ENCODE measurements at places on chromosomes 16 and 17.
A peak's percentile ranks its signal among the peaks of the same experiment; 100 is the strongest.

DNA sequence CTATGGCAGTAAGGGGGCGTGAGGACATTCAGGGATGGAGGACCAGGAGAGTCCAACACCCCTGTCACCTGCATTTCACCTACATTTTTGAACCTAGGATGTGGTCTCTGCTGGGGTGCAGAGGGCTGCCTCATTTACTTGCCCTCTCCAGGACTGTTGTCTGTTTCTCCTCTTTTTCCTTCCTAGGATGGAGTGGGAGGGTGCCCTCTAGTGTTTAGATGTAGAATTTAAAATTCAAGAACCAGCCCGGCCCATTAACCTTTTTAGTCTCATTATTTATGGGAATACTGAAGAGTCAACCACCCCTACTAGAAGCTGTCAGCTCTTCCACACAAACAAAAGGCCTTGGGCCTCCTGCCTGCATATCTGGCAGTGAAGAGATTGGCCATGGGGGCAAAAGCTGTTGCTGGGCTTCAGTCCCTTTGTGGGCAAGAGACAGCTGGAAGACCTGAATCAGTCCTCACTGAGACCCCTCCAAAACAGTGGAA is 2.5 kb upstream of the STARD3 start:
- no peak for DNase-seq
- H3K36me3 ChIP-seq = no peaks in the 10 kb centered on the region
- H3K4me1 ChIP-seq = no peaks in the 10 kb centered on the region
- H3K27me3 ChIP-seq = no peaks in the 10 kb centered on the region

DNA sequence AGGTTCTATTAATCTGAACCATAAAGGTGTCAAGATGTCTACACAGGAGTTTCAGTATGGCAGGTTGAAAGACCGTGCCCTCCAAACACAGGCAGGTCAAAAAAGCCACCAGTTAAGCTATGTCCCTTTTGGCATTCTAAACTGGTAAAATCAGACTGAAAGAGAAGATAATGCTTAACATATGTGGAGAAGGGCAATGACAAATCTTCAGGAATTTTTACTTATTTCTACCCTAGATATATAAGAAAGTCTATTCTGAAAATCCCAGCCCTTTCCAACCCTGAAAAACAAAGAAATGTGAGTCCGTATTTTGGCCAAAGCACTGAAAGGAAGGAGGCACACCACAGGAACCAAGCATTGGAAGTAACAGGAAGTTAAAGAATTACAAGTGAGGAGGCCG is 16.5 kb downstream of the AP1G1 start:
- no peaks in the 10 kb centered on the region for H3K4me1 ChIP-seq
- no peak for DNase-seq
- H3K36me3 ChIP-seq = peaks cover 39% of the 10 kb centered on the region

DNA sequence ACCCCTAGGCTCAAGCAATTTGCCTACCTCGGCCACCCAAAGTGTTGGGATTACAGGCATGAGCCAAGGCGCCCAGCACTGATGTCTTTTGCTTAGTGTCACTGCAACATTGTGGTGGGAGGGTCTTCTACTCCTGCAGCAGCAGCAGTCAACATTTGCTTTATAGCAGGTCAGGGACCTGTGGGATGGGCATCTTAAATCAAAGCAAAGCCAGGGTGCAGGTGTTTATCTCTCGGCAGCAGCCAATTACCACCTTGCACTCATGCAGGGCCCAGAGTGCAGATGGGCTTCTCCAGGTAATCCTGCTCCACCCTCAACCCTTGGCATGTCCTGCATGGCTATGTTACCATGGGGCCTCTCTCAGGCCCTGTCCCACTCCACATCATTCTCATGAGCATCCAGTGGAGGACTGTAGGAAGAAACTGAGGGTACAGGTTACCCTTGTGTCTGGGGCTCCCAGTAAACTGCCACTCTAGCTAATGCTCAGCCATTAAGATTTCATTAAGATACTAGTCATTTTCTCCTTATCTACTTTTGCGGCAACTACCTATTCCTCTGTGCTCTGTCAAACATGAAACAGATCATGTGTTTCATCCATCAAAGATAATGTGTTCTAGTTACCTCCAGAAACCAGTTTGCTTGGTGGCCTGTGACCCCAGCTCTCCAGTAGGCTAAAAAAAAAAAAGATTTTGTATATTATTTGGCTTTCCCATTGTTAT is 16.8 kb downstream of the ADGRG5 start:
- H3K27ac ChIP-seq = no peak overlapping the region
- H3K4me1 ChIP-seq = no peaks in the 10 kb centered on the region
- no peak overlapping the region for H3K4me3 ChIP-seq
- no peaks in the 10 kb centered on the region for H3K27me3 ChIP-seq

DNA sequence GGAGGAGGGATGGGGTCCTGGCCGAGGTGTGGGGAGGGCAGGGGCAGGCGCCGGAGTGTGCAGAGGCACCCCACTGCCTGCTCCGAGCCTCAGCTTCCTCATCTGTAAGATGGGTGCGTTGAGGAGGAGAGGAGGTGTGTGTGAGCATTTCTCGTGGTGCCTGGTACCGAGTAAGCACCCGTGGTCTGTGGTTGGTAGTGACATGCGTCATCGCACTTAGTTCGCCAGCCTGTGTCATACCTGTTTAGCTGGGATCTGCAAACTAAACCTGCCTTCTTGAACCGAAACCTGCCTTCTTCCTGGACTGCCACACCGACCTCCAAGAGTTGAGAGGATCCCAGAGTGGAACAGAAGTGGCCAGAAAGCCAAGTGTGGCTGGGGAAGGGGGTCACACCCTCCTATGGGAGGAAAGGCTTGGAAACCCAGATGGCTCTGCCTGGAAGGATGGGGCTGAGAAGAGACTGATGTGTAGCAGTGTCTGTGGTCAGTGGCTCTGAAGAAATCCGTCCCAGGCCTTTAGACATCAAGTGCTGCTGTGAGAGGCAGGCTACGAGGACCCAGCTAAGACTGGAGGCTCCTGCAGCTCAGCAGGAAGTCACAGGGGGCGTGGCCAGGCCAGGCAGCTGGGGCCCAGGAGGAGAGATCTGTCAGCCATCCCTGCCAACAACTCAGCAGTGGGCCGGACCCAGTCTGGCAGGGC is 162.6 kb upstream of the PLCG2 start:
- no peak overlapping the region for H3K27ac ChIP-seq
- no peak overlapping the region for H3K4me3 ChIP-seq
- H3K4me1 ChIP-seq = peaks cover 15% of the 10 kb centered on the region
- peak; percentile 89 for DNase-seq
- no peaks in the 10 kb centered on the region for H3K27me3 ChIP-seq

DNA sequence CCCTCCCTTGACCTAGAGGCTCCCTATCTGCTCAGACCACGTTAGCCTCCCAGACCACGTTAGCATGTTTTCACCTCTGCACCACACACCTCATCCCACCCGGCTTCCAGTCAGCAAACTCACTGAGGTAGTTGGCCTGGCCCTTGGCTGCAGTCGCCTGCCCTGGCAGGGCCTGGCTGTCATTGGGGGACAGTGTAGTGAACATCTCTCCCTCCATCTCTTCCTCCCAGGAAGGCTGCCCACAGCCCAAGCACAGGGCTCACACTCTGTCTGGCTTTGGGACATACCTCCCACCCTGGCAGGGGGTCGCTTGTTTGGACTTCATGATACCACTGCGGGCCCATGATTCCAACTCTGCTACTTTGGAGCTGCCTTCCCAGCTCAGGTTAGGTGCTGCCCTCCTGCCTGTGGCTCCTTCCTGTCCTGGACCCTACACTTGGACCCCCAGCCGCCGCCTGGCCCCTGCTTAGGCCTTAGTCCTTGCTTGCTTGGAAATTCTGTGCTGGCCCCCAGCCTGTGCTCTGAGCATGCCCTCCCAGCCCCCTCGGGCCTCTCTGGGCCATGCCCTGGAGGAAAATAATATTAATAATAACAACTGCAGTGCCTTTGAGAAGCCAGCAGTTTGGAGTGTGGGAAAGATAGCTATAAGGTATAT is 167.7 kb downstream of the COPRS start:
- no peak overlapping the region for H3K27ac ChIP-seq
- peak; percentile 39 for DNase-seq
- no peaks in the 10 kb centered on the region for H3K27me3 ChIP-seq
- H3K4me3 ChIP-seq = no peak overlapping the region

DNA sequence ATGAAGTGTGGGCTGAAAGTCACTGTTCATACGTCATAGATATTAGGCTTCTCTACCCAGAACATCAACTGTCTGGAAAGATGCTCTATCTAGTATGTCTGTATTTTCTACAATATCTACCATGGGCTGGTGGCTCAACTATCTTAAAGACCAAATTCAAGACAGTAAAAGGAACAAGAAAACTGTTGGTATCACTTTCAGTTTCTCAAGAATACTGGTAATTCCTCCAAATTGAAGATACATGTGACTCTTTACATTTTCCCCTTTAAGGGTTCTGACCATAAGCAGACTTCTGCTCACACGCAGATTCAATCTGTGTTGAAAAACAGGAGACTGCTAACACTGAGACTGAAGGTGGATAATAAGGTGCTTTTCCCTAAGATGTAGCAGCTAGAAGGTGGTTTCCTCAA is 24.2 kb downstream of the XPO6 start:
- no peak overlapping the region for H3K27ac ChIP-seq
- no peak overlapping the region for H3K4me3 ChIP-seq
- no peaks in the 10 kb centered on the region for H3K27me3 ChIP-seq
- no peaks in the 10 kb centered on the region for H3K36me3 ChIP-seq
- H3K4me1 ChIP-seq = no peaks in the 10 kb centered on the region

DNA sequence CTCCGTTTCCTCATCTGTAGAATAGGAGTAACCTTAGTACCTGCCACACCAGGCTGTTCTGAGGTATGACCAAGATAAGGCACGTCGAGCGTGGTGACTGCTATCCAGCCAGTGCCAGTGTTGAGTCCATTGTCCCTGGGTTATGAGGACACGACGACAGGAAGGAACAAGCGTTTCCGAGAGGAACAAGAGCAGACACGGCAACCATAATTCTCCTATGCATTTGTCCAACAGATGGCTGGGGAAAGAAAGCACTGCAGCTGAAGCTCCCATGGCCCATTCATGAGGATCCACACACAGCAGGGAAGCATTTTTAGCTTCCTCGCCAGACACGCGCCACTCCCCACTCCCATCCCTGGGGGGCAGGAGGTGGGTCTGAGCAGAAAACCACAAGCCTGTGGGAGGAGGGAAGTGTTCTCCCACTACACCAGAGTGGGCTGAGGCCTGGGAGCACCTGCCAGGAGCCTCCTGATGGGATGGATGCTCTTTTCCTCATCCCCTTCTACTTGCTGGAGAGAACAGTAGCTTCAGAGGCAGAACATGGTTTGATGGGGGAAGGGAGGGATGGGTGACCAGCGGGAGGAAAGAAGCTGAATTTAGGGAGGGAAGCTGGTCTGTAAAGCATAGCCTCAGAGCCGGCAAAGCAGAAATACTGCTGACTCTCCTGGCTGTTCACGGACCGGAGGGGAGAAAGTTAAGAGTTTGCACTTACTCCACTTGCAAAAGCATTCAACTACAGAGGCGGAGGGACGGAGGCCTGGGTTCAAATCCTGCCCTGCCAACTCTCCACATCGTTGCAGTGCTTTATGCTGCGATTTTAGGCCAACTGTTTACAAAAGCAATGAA is 2.7 kb downstream of the COTL1 start:
- no peak overlapping the region for H3K4me3 ChIP-seq
- H3K27me3 ChIP-seq = peaks cover 13% of the 10 kb centered on the region
- no peaks in the 10 kb centered on the region for H3K4me1 ChIP-seq
- no peaks in the 10 kb centered on the region for H3K36me3 ChIP-seq

- no peak overlapping the region for H3K27ac ChIP-seq
- no peaks in the 10 kb centered on the region for H3K27me3 ChIP-seq
- no peak overlapping the region for H3K4me3 ChIP-seq
- peaks cover 67% of the 10 kb centered on the region for H3K36me3 ChIP-seq
Measured at GRCh38 chr17:2253768-2254406, 49.7 kb downstream of the SMG6 start.

- H3K27ac ChIP-seq = peak overlapping the region; percentile 91
- H3K36me3 ChIP-seq = peaks cover 9% of the 10 kb centered on the region
- H3K4me3 ChIP-seq = peak overlapping the region; percentile 96
- H3K4me1 ChIP-seq = peaks cover 16% of the 10 kb centered on the region
Measured at GRCh38 chr17:41917679-41918313, 955 bp downstream of the ACLY start.

GRCh38 chr17:48470388-48471034 is 40.5 kb upstream of the SKAP1 start:
- peaks cover 8% of the 10 kb centered on the region for H3K4me1 ChIP-seq
- H3K27ac ChIP-seq = no peak overlapping the region
- no peak for DNase-seq
- H3K27me3 ChIP-seq = peaks cover 33% of the 10 kb centered on the region
- no peak overlapping the region for H3K4me3 ChIP-seq
- H3K36me3 ChIP-seq = no peaks in the 10 kb centered on the region

DNA sequence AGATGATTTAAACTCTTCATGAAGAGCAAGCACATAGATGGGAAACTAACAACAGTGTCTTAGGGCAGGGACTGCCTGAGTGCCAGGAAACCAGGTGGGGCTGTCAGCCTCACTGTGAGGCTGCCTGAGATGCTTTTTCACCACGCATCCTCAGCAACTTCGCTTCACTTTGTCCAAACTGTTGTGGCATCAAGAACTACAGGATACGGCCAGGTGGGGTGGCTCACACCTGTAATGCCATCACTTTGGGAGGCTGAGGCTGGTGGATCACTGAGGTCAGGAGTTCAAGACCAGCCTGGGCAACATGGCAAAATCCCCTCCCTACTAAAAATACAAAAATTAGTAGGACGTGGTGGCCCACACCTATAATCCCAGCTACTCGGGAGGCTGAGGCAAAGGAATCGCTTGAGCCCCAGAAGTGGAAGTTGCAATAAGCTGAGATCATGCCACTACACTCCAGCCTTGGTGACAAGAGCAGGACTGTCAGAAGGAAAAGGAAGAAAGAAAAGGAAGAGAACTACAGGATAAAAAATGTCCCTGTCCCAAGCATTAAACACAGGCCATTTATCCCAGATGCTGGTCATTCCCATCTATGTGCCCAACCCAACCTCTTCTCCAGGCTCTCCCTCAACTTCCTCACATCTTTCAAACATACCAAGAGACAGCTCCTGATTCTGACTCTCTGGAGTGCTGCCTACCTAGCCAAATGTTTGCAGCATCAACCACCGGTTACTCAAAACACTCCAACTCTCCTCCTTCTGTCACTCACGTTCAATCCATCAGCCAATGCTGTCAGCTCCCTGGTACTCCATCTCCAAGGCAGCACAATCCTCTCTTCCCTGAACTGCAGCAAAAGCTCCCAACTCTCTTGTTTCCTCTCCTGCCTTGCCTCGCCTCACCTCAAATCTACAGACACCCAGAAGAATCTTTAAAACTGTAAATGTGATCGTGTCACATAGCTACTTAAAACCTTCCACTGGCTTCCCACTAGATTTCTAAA is 1.6 kb downstream of the EIF4A3 start:
- DNase-seq = no peak
- no peak overlapping the region for H3K27ac ChIP-seq
- H3K4me1 ChIP-seq = no peaks in the 10 kb centered on the region

DNA sequence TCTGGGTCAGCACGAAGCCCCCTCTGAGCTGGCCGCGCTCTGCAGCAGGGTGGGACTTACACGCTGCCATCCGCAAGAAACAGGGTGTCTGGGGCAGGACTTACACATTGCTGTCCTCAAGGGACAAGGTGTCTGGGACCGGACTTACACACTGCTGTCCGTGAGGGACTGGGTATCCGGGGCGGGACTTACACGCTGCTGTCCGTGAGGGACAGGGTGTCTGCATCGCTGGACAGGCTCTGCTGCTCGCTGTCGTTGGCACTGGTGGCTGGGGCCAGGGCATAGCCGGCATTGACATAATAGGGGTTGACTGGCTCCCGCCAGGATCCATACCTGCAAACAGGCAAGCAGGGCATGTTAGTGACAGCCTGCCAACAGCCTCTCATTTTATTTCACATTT is 31.4 kb downstream of the PDIA2 start:
- H3K27ac ChIP-seq = peak overlapping the region; percentile 63
- no peaks in the 10 kb centered on the region for H3K27me3 ChIP-seq
- DNase-seq = no peak
- peaks cover 53% of the 10 kb centered on the region for H3K36me3 ChIP-seq

Data from endodermal cell (in vitro differentiated cells).